ENCODE measurements at places on chromosomes 7 and 10.
A peak's percentile ranks its signal among the peaks of the same experiment; 100 is the strongest.

GRCh38 chr10:115861864-115862263, 411.1 kb downstream of the GFRA1 start:
- no peak for DNase-seq

DNA sequence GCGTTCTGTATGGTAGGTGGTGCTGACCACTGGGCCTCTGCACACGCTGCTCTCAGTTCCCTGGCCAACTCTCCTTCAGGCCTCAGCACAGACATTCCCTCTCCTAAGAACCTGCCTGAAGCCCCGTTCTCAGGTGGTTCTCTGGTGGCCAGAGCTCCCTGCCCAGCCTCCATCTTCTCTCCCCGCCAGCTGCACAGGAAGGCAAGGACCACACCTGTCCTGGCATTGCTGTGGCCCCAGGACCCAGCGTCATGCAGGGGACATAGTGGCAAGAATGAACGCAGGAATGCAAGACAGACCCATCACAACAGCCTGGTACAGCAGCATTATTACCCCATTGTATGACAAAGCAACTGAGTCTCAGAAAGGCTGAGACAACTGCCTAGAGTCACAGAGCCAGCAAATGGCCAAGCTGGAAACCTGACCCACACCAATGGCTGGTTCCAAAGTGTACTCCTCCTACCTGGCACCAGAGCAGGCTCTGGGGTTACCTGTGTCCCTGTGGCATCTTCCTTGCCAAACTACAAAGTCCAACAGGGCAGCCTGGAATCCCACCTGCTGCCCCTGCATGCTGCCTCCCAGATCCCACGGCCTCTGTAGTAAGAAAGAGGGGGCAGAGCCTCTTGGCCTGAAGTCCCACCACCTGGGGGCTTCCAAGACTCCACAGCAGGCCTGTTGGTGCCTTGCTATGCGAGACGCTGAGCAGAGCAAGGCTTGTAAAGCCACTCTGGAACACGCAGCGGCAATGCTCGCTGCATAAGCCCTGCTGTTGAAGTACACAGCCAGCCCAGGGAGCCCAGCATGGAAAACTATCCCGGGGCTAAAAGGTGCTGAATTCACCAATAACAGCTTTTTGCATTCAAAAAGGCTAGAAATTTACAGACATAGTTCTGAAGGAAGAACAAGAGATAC, 73.3 kb downstream of the CHST15 start:
- no peak for DNase-seq

DNA sequence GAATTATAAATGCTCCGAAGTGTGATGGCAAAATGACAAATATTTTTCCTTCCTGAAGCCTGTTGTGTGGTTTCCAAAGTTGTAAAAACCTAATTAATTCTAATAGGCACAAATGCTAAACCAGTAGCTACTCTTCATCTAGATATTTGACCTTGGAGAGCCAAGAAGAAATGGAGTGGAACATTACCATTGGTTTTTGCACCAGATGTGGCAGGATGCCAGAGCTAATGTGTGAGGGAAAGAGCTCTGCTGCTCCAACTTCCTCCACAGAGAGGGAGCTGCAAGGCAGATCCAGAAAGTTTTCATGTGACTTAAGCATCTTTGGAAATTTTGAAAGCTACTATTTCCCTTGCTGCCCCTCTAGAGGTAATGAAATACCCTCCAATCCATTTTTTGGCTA, 65.1 kb upstream of the HPS1 start:
- DNase-seq: no peak

- peak; percentile 16 for DNase-seq
Measured at GRCh38 chr10:33674986-33675599, 340.6 kb upstream of the NRP1 start.

- no peak for DNase-seq
Measured at GRCh38 chr10:124123156-124123555, 29.8 kb upstream of the CHST15 start.

- no peak for DNase-seq
Measured at GRCh38 chr10:122682522-122682921, 17.1 kb downstream of the C10orf120 start.

DNA sequence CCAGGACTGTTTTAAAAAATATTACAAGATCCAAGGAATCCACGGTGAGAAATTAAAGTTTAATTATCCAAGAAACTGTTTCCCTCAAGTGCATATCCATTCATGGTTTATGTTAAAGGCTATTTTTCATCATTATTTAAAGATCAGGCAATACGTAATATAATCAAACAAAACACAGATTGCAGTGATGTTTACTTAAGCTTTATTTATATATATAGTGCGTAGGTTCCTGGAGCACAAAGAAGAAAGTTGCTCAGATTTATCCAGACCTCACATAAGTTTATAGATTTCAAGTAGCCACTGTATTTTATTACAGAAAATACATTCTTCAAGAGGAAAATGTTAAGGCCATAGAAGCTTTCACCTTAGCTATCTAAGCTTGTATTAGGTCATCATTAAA, 210.0 kb upstream of the KLF14 start:
- no peak for DNase-seq

GRCh38 chr10:20017961-20018360, 201.7 kb downstream of the PLXDC2 start:
- DNase-seq: no peak

GRCh38 chr10:24706479-24707118, 17.1 kb downstream of the ARHGAP21 start:
- DNase-seq: peak; percentile 95

DNA sequence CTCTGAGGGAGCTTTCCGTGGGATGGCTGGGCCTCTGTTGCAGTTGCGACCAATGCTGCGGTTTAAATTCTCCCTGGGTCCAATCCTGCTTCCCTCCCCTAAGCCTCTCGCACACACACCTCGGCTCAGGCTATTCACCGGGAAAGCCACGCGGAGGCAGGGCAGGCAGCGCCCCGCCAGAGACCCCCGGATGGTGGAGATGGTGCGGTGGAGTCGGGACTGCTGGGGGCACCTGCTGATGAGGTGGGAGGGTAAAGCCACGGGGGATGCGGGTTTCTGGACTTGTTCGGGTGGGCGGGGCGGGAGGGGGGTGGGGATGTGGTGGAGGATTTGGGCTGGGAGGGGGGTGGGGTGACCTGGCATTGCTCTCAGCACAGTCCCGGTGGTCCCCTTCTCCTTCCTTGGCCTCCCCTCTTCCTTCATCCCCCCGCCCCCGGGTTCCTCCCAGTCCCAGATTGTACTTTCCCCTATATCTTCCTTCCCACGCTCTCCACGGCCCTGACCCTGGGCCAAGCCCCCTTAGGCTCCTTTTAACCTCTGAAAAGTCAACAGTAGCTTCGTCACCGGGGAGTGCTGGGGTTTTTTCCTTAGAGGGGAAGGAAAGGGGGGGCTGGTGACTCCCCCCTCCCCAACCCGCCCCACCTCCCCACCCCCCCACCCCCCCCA, 16.4 kb downstream of the UNCX start:
- no peak for DNase-seq

DNA sequence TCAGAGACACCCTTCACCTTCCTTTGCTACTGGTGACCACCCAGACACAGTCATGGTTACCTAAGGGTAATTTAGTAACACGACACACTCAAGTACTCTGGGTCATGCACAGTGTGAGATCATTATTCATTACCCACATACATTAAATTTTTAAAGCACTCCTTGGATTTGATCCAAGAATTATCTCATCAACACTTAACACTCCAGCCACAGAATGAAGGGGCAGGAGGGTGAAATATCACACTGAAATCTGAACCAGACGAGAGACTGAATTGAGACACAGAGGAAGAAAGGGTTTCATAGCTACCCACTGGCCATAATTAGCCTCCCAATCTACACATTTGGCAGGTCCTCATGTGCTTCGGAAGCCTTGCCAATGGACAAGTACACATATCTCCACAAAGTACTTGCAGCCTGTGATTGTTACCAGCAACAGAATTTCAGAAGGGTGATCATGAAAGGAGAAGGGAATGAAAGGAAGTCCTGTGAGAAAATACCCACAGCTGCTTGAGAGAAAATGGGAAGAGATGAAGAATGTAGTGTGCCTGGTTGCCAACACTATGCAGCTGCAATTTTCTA, 189.3 kb downstream of the POLR1F start:
- no peak for DNase-seq

GRCh38 chr10:52965938-52966401, 193.4 kb upstream of the MBL2 start:
- DNase-seq: no peak

- DNase-seq: peak; percentile 37
Measured at GRCh38 chr7:73577627-73578341, 595 bp downstream of the TBL2 start.

- no peak for DNase-seq
Measured at GRCh38 chr7:30867483-30867882, 44.2 kb upstream of the AQP1 start.

DNA sequence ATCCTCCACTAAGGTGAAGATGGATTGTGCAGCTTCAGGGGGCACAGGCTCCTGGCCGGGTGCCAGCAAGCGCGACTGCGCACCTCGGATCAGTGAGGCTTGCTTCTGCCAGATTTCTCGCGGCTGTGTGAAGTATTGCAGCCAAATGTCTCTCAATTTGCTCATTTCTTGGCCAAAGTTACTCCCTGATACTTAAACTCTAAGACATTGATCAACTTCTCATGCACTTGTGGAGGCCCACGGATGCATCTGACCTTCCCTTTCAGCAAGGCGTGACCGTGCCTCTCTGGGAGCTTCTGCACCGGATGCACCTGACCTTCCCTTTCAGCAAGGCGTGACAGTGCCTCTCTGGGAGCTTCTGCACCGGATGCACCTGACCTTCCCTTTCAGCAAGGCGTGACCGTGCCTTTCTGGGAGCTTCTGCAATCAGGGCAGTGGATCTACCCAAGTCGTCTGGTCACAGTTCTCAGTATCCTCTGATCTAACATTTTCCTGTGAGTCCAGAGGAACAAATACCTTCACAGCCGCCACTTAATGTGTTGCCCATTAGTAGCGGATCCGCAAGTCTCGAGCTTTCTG, 248.3 kb downstream of the ADARB2 start:
- DNase-seq: no peak

GRCh38 chr10:94424714-94425337, 22.5 kb downstream of the TBC1D12 start:
- DNase-seq: no peak

Measured in adipocyte (in vitro differentiated cells).